Brain microvascular endothelial cell (primary cell): ENCODE measurements at places on chromosomes 7 and 10.

- DNase-seq = no peak
These were observed 18.7 kb downstream of the PKD2L1 start for GRCh38 chr10:100311298-100311697.

- DNase-seq = no peak
These were observed 23.8 kb upstream of the GSDME start for GRCh38 chr7:24781106-24781505.

GRCh38 chr7:5758753-5759335, 22.6 kb downstream of the RNF216 start:
- DNase-seq = no peak

GRCh38 chr7:24764972-24765744, 7.9 kb upstream of the GSDME start:
- peak; percentile 9 for DNase-seq

DNA sequence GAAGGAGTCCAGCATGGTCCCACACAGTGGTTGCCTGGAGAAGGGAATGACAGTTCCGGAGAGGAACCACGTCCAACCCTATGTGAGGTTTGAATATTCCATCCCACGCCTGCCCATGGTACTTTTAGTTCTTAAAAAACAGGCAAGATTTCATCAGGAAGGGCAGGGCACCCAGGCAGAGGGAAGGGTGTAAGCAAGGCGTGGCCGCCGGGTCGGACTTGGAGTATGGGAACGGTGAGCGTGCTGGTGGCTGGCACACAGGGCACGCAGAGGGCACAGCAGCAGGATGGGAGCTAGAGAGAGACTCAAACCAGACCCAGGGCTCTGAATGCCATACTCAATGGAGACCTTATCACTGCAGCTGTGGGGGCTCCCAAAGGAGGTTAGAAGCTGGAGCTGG, 34.3 kb downstream of the FAM53B start:
- no peak for DNase-seq

DNA sequence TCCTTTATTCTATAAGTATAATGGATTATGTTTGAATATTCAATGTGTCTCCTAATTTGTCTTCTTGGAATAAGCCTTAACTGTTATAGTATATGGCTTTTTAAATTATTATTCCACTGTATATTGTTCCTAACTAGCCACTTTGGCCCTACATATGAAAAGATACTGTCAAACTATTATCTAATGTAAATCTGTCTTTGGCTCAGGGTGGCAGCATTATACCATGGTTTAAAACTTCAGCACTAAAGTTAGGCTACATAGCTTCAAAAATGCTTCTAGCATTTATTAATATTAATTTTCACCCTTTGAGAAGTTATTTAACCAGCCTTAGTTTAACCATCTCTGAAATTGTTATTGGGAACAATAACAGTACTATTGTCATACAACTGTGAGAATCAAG, 543.1 kb upstream of the MBL2 start:
- DNase-seq = peak; percentile 39

- DNase-seq = no peak
These were observed 645.7 kb downstream of the PHTF2 start for GRCh38 chr7:78444267-78444666.

DNA sequence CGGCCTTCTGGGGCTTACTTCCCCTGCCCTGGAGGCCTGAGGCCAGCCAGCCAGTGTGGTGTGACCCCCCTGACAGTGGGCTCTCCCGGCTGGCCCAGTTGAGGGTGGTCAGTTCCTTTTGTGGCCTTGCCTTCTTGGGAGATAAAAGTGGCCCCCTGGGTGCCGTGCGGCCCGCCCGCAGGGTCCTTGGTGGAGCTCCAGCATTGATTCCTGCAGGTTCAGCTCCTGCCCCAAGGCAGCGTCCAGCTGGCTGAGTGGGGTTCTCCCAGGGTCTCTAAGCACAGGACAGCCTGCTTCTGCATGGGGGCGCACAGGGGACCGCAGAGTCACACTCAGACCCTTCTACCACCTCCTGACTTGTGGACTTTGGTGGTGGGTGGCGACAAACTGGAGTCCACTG, 62.1 kb downstream of the CUX1 start:
- no peak for DNase-seq

DNA sequence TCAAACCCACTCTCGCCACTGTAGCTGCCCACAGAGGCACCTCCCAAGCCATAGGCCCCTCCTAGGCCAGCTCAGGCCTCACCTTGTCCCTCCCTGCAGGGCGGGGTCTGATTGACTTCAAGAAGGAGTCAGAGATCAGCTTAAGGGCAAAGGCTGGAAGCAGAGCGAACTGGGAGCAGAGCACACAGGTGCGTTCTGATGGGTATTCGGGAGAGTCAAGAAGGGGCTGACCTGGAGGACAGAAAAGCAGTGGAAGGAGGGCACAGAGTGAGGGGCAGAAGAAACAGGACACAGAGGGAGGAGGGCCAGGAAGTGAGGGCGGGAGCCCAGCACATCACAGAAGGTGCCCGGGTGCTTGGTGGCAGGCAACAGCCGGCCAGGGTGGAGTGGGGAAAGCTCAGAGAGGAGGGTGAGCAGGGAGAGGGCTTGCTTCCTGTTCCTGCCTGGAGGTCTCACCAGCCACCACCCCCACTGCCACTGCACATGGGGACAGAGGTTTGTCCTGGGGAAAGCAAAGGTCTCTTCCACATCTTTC, at the start of gene AOC1:
Gene AOC1 (plus strand): TSS at position 147 of the 535 bp plus-strand sequence. CDS start 3,954 bp downstream, outside the sequence.
- DNase-seq = no peak

DNA sequence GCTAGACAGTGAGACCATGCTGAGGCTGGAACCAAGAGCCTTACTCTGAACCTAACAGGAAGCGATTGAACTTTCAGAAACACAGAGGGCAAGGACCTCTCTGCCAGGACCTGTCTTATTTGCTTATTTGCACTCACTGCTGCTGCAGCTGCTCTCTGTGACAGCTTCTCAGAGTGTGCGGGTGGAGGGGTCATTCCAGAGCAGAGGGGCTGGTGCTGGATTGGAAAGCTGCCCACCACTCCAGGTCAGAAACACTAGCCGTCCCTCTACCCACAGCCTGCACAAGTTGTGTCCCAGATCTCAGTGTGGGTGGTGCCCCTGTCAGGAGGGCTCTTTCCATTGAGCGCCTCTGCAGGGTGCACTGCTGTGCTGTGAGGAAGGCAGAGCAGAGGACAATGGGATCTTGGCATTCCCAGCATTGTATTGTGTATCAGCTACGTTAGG, 126.2 kb downstream of the CCNY start:
- no peak for DNase-seq

DNA sequence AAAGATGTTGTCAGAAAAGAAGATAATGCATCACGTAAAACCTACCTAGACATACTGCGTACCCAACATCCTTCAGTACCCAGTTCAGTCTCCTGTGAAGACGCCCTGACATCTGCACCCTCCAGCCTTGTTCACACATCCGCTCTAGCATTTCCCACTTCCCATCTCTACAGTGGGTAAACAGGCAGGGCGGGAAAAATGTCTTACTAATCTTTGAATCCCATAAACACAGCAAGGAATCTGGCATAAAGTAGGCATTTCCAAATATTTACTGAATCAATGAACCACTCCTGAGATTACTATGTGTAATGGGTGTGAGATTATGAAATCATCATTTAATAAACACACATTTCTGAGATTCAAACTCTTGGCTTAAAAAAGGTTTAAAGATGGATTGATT, 132.8 kb downstream of the GLI3 start:
- no peak for DNase-seq

GRCh38 chr10:48701941-48702340, 17.3 kb downstream of the WDFY4 start:
- no peak for DNase-seq

DNA sequence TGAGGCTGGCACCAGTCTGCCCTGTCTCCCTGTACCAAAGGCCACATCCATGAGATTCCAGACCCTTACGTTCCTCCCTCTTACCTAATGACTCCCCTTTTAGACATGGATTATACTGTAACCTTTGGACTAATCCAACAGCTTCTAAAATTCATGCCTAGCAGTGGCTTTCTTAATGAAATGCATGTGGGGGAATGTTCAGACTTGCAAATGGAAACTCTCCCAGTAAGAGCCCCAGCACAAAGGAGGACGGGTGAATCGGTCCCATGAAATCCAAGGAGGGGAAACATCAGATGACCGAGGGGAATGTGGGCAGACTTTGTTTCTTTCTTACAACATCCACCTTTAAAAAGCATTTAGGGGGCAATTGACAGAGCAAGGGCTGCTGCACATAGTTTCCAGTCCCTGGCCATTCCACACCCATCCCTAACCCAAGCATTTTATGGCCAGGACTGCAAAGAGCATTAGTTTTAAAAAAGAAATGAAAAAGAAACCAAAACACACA, 71.5 kb downstream of the COL13A1 start:
- no peak for DNase-seq

- DNase-seq = no peak
These were observed 2.5 kb downstream of the HSPB1 start for GRCh38 chr7:76304888-76305375.

DNA sequence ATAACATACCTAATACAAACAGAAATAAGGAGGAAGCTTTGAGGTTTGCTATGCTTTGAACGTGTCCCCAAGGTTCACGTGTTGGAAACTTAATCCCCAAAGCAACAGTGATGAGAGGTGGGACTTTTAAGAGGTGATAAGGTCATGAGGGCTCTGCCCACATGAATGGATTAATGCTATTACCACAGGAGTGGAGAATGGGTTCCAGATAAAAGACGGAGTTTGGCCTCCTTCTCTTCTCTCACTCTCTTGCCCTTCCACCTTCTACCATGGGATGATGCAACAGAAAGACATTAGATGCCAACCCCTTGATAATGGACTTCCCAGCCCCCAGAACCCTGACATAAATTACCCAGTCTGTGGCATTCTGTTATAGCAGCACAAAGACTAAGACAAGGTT, 9.6 kb downstream of the ITGB1 start:
- no peak for DNase-seq

DNA sequence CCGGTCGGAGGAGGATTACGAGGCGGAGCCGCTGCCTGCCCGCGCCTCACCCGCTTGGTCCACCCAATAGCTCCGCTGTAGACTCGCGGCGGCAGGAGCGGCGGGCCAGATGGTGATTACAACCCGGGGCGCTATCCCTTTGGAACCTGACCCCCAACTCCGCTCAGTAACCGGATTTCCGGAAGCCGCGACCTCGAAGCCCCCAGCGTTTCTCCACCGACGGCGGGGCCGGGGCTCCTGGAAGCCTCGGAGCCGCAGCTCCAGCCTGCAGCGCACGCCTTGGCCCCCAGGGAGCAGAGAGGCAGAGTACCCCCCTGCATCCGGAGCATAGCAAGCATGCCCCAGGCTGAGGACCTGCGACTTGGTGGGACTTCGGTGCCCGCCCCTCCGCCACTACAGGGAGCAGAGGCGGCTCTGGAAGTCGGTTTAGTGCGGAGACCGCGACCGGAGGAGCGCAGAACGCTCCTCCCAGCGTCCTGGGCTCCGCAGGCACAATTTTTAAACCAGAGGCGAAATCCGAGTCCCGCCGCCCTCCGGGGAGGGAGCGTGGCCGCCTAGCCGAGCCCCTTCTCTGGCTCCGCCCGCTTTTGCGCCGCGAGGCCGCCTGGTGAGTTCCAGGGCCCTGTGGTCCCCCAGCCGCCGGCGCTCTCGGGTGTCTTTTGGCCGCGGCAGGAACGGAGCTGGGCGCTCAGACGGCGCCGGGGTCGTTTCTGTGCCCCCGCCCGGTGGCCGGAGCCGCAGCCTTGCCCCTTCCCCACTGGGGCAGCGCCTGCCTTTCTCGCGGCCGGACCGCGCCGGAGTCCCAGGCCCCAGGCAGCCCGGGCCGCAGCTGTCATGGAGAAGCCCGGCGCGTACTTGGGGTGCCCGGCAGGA, 28.2 kb upstream of the BMS1 start:
- DNase-seq = no peak

- peak; percentile 70 for DNase-seq
These were observed 88.5 kb upstream of the ATP6V0A4 start for GRCh38 chr7:138886501-138886917.

DNA sequence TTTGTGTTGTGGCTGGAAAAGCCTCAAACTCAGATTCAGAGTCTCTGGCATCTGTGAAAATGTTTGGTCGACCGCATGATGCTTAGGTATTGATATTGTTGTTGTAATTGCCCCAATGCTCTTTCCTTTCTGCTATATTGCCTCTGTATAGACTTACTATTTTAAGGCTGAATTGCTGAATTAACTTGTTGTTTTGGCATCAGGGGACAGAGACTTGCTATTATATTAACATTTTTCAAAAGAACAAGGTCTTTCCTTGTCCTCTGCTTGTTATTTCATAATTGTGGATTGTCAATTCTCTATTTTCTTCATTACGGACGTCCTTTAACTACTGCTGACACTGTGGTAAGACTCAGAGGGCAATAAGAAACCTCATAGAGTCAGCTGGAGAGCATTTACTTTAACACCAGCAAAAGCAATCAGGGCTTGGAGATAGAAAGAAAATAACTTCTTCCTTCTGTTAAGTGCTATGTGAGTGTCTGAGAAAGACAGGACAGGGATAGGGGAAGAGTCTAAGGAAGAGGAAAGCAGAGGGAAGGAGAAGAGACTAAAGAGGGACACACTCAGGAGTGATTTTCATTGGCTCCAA, 17.6 kb downstream of the CPED1 start:
- no peak for DNase-seq

DNA sequence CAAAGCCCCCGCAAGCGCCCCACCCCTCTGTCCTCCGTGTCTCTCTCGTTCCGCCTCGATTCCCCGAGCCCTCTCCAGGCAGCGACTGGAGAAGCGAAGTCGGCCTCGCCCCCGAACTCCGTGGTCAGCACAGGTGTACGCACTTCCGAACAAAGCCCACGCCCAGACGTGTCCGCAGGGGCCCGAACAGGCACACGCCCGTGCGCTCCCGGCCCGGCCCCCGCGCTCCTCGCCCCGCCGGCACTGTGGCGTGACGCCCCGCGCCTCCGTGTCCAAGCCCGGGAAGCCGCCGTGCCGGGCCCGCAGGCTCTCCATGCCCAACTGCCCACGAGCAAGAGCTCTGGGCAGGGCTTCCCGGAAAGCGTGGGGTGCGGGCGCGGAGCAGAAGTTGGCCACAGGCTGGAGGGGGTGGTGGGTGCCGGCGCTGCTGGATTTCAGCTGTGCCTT, 662 bp downstream of the NRCAM start:
- DNase-seq = no peak

GRCh38 chr7:132377703-132378584, 198.3 kb downstream of the PLXNA4 start:
- DNase-seq = no peak

DNA sequence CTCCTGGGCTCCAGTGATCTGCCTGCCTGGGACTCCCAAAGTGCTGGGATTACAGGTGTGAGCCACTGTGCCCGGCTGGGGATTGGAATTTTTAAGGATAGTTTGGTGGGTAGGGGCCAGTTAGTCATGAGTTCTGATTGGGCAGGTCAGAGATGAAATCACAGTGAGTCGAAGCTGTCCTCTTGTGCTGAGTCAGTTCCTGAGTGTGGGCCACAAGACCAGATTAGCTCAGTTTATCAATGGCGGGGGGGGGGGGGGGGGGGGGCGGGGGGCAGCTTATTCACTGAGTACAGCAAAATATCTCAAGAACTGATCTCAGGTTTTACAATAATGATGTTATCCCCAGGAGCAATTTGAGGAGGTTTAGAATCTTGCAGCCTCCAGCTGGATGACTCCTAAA, 11.6 kb upstream of the ERCC6 start:
- peak; percentile 90 for DNase-seq
